ENCODE measurements at places on chromosomes 1 and 21.

- no peak for DNase-seq
Observed at GRCh38 chr1:8133190-8133589, 107.1 kb upstream of the ERRFI1 start.

DNA sequence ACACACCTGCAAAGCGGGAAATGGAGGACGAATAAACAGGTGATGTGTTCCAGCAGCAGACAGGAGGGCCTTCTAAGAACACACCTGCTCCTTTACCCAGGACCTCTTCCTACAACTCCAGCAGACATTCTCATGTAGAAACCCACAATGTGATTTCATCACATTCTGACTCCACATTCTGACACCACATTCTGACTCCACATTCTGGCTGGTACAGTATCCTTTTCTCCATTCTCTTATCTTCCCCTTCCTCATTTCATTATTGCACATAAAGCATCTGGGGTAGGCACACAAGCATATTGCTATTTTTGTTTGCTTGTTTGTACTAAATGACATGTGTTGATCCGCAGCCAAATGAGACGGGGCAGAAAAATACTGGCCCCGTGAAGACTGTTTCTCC lies 3.6 kb upstream of the ZNF124 start:
- no peak for DNase-seq

DNA sequence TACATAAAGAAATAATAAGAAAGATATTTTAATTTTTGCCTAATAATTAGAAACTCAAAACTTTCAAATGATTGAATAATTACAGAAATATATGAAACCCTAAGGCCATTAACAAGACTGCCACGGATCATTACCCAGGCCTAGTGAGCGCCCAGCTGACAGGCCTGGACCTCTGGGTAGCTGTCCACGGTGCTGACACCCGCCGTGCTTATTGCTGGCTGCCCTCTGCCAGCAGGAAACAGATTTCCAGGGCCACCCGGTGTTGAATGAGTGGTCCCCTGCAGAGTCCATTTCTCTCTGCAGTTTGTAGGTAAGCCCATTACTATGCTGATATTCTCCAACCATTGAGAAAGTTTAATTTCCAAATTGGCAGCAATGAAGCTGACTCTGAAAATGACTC lies 254.4 kb upstream of the GJB5 start:
- DNase-seq = no peak

GRCh38 chr1:116481934-116482333 lies 88.9 kb downstream of the CD58 start:
- DNase-seq = no peak

DNA sequence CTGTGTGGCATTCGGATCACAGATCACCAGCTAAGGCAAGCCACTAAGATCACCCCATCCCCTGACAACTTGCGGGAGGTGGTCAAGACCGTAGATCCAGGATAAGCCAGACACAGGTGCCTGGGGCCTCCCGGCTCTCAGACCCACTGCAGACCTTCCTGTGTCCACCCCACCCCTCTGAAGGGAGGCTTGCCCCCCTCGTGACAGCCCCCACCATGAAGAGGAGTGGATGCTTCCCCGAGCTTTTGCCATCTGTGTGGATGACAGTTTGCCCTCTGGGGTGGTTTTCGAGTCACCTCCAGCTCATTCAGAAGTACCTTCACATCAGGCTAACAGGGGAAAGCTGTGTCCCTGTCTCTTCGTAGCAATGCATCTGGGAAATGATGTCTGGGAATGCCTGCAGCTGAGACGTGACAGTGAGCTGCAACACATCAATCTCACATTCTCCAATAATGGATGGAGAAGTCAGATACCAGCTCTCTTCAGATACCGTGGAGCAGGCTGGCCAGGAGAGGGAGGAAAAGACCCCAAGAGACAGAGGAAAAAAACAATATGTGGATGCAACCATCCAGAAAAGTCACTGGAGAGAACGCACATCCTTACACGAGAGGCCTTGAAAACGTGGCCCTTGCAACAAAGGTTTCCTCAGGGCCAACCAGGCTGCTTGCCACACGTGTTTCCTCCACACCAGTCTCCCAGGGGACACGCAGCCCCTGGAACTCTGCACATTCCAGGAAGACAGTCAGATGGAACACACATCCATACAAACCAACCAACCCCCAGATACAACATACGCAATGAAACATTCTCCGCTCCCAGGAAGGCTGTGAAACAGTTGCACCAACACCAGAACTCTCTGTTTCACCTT lies 20.4 kb upstream of the FHAD1 start:
- no peak for DNase-seq

DNA sequence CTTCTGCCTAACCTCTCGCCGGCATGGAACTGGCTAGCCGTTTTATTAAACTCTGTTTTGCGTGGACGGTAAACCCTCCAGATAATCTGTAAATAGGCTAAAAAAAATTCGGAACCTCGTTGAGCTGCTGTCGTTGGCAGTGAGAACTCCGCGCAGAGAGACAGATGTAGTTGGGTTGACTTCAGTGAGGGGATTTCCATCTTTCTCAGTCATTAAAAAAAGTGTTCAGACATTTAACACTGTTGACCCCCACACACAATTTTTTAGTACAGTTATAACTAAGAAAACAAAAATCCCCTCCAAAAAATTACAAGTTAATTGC lies 464 bp downstream of the PARK7 start:
- no peak for DNase-seq

DNA sequence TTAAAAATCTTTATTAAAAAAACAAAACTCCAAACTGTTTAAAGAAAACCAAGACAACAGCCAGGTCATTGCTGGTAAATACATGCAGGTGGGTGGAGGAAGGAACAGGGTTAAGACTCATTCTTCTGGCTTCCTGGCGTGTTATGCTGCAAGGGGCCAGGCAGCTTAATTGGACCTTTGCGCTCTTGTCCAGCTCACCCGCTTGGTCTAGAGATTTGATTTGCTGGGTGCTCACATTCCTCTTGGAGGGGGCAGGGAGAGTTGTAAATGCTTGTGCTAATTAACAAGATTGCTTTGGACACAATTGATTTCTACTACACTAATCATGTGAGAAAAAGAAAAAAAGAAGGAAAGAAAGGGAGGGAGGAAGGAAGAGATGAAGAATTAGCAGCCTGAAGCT lies 10.5 kb downstream of the CEP104 start:
- no peak for DNase-seq

GRCh38 chr1:226609836-226610455 lies 61.4 kb downstream of the STUM start:
- DNase-seq = no peak

GRCh38 chr1:114180742-114181141 lies 27.1 kb upstream of the SYT6 start:
- no peak for DNase-seq

Measured in body of pancreas (tissue), 4 donors.